ENCODE measurements at places on chromosomes 5 and 9. TPM values are rescaled to one million over a fixed set of nuclear protein-coding genes. Genes with fewer than 3 reads are reported as not detected.

GRCh38 chr5:65066387-65067146, 297.8 kb downstream of the CWC27 start:
- no peak for DNase-seq

GRCh38 chr9:113992276-113992951, 85.7 kb downstream of the AMBP start:
- no peak for DNase-seq

DNA sequence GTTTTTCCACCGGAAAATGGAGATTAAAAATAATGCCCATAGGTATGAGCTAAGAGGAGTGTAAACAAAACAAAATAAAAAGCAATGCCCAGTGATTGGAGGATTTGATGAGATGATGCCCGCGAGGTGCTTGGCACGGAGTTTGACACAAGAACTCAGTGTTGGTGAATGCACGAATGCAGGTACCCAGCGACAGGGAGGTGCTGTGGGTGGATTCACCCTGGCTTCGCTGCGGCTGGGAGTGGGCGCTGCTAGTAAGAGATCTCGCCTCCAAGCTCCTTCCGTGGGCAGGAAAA, 526 bp upstream of the STXBP1 start:
- no peak for DNase-seq

DNA sequence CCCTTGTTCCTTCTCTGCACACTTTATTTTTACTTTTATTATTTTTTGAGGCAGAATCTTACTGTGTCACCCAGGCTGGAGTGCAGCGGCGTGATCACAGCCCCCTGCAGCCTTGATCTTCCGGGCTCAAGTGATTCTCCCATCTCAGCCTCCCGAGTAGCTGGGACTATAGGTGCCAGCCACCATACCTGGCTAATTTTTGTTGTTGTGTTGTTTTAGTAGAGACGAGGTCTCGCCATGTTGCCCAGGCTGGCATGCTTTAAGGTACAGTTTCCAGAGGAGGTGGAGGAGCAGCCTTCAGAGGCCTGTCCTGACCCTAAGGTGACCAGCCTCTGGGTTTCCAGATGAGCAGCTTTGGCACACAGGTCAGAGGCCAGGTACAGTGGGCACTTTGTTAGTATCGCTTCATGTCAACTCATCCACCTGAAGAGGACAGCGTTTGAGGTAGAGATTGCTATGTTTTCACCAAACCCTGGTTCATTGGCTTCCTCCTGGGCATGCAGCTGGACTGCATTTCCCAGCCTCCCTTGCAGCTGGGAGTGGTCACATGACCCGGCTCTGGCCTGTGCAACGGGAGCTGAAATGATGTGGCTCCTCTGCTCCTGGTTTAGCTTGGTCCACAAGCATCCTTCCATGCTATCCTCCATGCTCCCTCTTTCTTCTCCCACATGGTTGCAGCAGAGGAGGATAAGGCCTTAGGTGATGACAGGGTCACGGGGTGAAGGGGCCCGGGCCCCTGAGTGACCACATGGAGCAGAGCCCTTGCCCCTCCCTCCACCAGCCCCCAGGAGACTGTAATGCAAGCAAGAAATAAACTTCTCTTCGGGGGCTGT, 139.3 kb upstream of the IER5L start:
- no peak for DNase-seq

DNA sequence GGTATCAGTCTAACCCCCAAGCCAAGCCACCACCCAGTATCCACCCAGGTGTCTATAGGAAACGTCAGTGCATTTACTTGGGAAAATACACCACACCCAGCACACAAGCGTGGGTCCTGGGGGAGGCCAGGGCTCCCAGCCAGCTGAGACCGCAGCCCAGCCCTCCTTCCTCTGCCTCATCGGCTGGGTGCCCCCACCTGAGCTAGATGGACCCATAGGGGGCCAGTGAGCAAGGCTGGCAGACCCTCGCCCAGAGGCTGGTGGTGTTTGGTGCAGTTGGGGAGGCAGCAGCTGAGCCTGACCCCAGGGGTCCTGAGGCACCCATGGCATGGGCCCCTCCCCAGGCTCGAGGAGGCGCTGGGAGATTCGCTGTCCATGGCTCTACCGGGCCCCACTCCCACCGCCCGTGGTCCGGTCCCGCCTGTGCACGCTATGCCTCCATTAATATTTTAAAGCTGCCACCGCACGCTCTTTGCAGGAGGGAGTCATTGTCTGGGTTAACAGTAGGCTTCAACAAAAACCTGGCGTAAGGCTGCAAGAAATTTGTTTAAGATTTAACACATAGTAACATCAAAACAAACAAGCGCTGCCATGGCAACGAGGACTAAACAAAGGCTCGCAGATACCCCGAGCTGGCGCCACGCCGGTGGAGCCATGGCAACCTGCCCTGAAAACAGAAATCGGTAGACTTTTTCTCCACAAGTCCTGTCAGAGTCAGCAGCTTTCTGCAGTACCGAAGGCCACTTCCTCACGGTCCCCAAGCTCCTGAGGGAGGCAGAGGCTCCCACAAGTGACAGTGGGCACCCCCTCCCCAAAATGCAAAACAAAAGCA, 20.6 kb downstream of the TPPP start:
- peak; percentile 75 for DNase-seq

GRCh38 chr5:61330341-61330844, 1.7 kb upstream of the ZSWIM6 start:
- DNase-seq = peak; percentile 15

DNA sequence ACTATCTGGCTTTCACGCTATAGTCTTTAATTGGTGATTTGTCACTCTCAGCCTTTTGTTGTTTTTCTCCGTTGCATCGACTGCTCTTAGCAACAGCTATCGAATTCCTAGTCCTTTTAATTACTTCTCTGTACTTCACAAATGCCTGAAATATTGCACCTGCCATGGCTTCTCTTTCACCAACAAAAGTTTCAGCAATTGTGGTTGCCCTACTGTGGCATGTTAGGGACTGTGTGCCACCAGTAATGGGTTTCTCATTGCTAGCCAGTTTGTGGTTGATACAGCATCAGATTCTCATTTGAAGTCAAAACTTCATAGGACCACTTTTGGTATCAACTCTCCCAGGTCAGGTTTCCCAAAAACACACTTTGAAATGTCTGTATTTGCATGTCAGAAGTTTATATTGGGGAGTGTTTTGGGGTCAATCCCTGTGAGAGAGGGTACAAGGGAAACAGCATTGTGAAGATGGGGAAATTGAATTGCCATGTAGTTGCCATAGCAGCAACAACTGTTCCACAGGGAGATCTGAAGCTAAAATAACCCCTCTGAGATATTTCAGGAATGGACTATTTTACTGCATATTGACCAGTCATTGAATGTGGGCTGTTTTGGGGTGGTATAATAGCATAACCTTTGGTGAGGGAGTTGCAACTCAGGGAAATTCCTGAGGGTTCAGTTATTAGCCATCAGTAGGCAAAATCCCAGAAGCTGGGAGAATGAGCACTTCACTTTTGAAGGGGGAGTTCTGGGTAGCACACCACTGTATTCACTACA, 99.2 kb downstream of the WDR70 start:
- no peak for DNase-seq

DNA sequence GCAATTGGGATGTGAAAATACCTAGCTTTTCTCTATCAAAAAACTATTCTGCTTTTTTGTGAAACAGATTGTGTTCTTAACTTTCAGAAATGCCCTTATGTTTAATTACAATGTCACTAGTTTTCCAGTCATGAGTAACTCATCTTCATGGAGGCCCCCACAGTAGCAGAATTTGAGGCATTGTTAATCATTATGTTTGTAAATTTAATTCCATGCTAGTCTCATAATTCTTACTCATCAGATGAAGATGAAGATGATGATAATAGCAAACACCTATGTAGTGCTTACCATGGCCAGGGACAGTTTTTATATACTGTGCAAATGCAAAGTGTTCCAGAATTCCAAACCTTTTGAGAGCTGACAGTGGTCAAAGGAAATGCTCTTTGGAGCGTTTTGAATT, 27.7 kb upstream of the F2R start:
- DNase-seq = no peak

GRCh38 chr9:69975681-69976080, 68.0 kb upstream of the MAMDC2 start:
- no peak for DNase-seq

DNA sequence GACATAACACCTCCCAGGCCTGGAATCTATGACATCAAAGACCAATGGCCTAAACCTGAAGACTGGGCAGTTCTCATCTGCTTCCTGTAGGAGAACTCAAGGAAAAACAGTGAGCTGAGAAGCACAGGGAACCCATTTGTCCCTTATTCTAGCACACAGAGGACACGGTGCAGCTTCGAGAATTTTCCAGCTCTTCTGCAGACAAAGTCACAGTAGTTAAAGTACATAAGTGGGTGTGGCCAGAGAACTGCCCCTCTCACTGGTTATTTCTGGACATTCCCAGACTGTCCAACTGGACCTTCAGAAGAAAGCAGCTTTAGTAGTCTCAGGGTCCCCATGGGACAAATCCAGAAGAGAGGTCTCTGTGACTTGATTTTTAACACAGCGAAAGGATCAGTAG, 114.6 kb downstream of the KLHL3 start:
- DNase-seq = no peak

DNA sequence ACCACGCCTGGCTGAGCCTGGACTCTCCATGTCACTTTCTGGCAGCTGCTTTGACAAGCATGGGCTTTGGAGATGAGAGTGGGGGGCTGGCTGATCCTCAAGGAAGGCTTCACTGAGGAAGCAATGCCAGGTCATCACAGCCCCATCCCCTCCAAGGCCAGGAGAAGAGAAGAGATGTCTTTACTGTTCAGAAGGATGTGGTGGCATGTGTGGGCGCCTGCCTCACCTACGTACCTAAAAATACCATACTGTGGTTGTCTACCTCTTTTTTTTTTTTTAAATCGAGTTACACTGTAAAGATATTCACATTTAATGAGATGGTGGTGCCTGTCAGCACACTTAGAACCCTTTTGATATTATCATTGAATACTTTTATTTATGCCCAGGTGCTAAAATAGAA, 26.4 kb upstream of the CTNNA1 start:
- peak; percentile 66 for DNase-seq

GRCh38 chr9:70053864-70054263, 10.2 kb downstream of the MAMDC2 start:
- no peak for DNase-seq

DNA sequence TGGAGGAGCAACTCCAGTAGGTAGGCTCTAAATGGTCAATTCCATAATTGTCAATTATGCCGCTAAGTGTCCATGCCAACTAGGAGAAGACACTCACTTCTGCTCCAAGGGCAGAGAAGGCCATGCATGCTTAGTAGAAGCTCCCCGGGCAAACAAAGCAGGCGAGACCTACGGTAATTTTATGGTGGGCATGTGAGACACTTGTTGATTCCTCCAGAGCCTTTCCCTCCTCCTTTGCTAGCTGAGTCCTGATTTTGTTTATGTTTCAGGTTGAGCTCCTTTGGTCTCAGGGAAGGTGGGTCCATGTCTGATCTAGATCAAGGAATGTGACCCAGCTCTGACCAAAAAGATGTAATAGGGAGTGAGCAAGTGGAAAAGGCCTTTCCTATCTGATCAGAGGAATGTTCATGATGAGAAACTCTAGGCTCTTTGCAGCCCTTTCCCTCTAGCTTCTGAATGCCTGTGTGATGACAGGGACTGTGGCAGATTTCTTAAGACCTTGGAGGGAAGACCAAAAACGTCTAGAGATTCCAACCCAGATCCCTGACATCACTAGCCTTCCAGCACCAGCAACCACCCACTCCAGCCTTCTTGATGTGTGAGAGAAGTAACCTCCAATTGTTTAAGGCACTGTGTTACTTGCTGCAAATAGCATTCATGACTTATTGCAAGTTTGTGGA, 7.7 kb upstream of the CPEB4 start:
- no peak for DNase-seq

DNA sequence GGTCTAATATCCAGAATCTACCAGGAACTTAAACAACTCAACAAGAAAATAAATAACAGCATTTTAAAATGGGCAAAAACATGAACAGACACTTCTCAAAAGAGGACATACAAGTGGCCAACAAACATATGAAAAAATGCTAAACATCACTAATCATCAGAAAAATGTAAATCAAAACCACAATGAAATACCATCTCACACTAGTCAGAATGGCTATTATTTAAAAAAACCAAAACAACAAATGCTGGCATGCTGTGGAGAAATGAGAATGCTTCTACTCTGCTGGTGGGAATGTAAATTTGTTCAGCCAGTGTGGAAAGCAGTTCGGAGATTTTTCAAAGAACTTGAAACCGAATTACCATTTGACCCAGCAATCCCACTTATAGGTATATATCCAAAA, 63.1 kb downstream of the ADAMTS6 start:
- no peak for DNase-seq

- no peak for DNase-seq
Observed at GRCh38 chr5:67037171-67037570, 159.4 kb downstream of the CD180 start.

The GAPVD1 gene
- 49.7 TPM for total RNA-seq

The VAV2 gene
- total RNA-seq = 5.4 TPM

The C5orf58 gene
- total RNA-seq = not detected

The OR1K1 gene
- not detected for total RNA-seq

The CRB2 gene
- not detected for total RNA-seq

The OLFM1 gene
- not detected for total RNA-seq

The DNAJC18 gene
- 24.9 TPM for total RNA-seq

All from activated CD8-positive, alpha-beta T cell treated with anti-CD3 and anti-CD28 coated beads for 36 hours (primary cell).